Right forelimb (tissue), 1 donor: ENCODE measurements at places on chromosomes 7 and 10.

DNA sequence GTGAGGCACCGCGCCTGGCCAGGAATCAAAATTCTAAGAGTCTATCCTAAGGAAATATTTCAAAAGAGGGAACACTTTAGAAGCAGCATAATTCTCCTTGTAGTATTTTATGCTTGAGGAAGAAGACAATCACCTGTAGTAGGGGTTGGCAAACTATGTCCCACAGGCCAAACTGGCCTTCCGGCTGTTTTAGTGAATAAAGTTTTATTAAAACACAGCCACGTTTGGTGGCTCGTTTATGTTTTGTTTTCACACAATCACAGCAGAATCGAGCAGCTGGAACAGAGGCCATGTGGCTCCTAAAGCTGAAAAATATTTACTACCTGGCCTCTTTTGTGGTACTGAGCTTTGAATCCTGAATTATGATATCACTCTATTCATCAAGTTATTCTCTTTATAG lies 131.7 kb upstream of the TNS3 start:
- no peak for DNase-seq

- no peak for DNase-seq
Measured at GRCh38 chr10:132973903-132974241, 31.5 kb upstream of the CFAP46 start.

DNA sequence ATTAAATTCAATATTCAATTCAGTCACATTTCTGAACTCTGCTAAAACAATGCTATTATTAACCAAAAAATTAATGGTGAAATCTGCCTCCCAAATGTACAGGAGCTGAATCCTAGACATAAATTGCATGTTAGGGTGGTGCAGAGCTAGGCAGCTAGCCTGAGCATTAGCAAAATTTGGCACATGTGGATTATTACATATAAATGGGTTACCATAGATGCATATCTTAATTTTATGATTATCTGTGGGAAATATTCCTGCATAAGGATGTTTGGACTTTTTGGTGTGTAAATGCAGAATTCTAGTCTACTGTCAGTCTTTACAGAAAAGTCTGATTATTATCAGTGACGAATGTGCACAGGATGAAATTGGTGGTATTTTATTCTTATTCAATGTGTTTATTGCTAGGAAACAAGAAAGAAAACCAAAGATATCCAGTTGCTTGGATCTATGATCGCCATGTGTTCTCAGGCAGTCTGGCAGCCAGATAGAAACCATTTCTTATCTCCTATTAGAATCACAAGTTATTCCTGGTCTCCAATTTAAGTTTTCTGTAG lies 150.7 kb downstream of the POU6F2 start:
- DNase-seq: no peak

GRCh38 chr10:71981015-71981875 lies 17.1 kb downstream of the CHST3 start:
- DNase-seq: peak; percentile 67

DNA sequence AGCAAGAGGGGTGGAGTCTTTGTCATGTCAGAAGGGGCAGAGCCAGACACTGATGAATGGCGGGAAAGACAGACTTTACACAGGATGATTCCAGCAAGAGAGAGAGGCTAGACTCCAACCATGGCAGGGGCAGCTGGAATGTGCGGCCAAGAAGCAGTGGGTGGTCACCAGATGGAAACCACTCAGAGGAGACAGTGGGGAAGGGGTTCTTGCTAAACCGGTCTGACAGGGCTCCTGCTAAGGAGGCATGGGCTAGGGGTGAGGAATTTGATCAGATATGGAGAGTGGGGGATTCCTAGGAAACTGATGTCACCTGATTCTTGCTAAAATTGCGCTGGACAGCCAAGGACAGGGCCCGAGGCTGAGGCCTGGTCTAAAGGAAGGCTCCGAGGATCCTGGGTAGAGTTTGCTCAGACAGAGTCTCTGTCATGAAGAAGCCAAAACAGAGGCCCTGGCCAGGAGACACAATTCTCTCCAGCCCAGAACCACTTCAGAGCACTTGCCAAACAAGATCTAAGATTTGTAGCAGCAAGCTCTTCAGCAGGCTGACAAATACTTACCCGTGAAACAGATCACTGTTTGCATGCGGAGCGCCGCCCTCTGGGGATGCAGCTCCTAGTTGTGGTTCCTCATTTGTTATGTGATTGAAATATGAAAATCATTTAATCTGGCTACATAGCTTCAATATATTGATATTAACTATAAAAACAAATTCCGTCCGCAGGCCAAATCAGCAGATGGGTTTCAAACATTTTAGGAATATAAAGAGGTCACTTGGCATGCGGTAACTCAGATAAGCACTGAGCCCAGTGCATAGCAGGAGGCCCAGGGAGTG lies 377.0 kb downstream of the TCERG1L start:
- no peak for DNase-seq
